ENCODE measurements at places on chromosomes 5 and 9. TPM values are rescaled to one million over a fixed set of nuclear protein-coding genes. Genes with fewer than 3 reads are reported as not detected.

GRCh38 chr9:104227108-104227507, 133.0 kb downstream of the SMC2 start:
- DNase-seq, result no peak

DNA sequence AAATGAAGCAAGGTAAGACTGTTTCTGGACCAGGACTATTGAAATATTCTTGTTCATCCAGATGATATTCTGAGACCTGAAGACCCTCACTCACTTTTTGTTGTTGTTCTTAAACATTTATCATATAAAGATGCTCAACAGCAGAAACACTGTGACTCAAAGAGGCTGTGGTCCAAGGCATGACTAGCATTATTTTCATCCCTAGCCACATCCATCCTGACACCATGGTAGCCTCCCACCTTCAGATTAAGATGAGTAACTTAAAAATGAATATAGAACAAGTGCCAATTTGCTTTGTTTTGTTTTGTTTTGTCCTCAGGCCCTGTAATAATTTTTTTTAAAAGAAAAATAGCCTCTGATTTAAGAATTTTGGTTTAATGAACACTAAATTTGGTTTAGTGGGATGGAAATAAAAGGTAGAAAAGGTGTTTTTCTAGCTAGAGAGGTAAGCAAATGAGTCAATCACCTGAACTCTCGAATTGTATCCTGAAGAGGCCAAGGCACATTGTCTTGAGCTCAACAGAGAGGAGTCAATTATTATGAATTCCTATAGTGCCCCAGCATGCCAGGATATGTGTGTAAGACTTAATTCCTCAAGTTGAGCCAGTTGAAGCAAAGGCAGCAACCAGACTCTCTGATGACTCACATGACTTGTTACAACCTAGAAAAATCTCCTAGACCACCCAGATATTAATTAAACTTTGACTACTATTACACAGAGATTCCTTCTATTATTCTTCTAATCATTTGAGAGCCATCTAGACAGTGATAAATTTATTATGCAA, 380.1 kb upstream of the TUSC1 start:
- no peak for DNase-seq

DNA sequence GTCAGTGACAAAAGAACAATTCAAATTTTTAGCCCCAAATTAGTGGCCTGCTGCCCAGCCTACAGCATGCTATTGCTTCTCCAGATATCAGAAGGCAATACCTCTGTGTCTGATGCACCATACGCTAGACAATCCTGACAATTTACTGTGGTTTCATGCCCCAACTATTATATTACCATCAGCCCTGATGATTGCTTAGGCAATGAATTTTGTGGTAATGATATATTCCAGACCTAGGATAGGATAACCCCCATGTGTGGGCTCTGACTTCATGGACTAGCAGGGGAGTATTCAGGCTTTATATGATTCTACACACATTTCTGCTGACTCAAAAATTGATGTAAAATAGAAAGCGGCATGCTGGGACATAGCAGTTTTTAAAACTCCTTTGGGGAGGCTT, 168.7 kb upstream of the FST start:
- no peak for DNase-seq

DNA sequence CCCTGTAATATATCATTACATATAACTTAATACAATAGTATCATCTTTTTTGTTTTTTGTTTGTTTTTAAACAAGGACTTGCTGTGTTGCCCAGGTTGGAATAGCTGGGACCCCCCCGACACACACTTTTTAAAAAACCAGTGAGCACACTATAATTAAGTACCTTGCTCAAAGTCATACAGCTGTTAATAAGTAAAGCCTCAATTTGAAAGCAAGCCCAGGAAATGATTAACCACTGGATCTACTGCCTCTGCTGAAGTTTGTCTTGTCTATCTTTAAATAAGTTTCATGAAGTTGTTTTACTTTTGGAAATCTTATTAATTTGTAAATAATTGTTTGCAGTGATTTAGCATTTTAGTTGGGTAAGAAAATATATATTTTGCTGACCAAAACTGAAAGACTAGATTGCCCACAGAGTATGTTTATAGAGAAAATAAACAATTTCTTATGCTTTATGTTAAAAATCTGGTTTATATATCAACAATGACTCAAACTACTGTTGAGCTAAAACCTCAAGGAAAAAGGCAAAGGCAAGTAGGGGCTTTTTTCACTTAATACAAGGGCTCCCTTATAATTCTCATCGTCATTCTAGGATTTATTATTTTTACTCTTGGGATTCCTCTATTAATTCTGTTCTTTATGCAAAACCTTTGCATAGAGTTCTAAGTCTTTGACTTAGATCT, 5.8 kb upstream of the CARNMT1 start:
- DNase-seq, result no peak

DNA sequence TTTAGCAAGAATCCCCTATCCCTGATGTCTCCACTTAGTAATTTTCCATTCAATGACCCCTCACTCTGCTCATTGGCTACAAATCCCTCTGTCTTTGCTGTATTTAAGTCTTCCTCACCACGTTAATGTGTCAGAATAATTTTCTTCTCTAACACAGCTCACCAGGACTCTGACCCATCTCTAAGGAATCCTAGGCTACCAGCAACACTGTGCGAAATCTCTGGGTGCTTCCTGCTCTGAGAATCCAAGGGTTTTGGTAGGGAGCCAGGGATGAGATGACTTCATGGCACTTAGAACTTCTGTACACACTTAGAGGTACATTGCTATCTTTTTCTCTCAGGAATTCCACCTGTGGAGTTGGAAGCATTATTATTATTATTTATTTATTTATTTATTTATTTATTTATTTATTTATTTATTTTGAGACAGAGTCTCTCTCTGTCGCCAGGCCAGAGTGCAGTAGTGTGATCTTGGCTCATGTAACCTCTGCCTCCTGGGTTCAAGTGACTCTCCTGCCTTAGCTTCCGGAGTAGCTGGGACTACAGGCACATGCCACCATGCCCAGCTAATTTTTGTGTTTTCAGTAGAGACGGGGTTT, 53.5 kb downstream of the FOXI1 start:
- no peak for DNase-seq

DNA sequence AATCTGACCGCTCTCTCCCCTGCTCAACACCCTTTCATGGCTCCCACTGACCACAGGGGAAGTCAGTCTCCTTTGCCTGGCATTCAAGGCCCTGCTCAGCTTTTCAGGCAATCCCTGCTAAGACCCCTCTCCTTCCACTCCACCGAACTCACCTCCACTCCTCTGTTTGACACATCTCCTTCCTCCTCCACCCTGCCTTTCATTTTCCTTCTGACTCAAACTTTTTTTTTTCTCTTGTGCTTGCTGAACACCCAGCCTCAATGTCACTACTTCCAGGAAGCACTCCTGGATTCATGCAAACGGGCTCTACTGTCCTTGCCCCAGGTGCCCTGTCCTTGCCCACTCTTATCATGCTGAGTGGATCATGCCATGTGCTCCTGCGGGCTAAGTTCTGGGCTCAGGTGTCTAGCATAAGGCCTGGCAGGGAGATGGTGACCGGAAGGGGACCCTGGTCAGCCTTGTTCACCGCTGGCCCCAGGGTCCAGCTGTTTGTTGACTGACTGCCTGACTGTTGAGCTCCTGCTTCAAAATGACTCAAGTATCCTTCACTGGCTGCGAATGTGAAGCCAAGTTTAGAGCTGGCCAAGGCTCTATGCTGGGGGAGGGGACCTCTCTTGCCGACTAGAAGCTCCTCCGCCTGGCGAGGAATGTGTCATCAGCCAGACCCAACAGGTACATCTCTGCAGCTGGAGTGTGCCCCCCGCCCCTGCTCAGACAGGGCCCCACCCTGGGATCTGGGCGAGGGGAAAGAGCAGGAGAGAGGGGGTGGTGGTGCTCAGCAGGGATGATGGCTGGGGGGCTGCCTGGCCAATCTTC, 6.2 kb downstream of the NR5A1 start:
- no peak for DNase-seq

GRCh38 chr5:113232667-113233066, 202.1 kb downstream of the TSSK1B start:
- DNase-seq, result no peak

DNA sequence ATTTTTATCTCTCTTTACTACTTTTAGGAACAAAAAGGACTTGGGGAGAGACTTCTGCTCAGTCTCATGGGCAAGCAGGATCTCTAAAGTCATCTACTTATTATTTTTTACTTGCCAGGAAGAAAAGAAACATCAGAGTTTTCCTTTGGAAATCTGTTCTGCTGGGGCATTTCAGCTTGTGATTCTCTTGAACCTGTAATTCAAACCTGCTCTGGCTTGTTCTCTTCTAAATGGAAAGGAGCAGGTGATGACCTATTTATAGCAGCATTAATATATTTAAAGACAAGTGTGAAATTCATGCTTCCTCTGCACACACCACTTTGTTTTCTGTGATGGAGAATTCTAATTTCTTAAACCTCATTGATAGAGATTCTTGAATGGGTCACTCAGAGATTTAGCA, 2.0 kb downstream of the ADCY2 start:
- DNase-seq, result no peak

GRCh38 chr9:72648324-72649126, 127.1 kb downstream of the TMC1 start:
- no peak for DNase-seq

GRCh38 chr9:136668983-136669790, 6.5 kb downstream of the EGFL7 start:
- DNase-seq, result no peak

GRCh38 chr9:91727316-91727861, 222.6 kb downstream of the ROR2 start:
- DNase-seq, result no peak

- DNase-seq, result no peak
Observed at GRCh38 chr5:74332682-74333081, 307.8 kb downstream of the ENC1 start.

DNA sequence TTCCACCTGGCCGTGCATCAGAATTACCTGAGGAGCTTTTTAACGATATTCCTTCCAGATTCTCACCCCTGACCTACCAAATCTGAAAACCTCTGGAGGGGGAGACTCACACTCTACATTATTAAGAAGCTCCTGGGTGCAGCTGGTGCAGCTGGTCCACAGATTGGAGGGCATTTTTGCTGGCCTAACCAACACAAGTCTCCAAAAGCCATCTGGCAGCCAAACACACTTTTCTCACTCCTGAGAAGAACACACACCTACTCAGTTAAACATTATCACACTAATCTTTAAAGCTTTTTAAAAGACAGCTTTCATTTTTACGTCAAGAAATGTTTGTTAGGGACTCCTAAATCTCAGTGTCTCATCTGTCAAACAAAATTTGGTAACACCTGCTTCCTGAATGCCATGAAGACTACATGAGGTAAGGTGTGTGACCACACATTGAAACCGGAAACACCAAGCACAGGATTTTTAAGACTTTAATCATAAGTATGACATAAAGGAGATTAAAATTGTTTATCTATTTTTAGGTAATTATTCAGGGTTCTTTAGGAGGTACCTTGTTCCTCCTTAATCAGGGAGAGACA, 14.2 kb upstream of the PTPN3 start:
- no peak for DNase-seq

- no peak for DNase-seq
Observed at GRCh38 chr5:126108470-126108869, 314.7 kb upstream of the GRAMD2B start.

DNA sequence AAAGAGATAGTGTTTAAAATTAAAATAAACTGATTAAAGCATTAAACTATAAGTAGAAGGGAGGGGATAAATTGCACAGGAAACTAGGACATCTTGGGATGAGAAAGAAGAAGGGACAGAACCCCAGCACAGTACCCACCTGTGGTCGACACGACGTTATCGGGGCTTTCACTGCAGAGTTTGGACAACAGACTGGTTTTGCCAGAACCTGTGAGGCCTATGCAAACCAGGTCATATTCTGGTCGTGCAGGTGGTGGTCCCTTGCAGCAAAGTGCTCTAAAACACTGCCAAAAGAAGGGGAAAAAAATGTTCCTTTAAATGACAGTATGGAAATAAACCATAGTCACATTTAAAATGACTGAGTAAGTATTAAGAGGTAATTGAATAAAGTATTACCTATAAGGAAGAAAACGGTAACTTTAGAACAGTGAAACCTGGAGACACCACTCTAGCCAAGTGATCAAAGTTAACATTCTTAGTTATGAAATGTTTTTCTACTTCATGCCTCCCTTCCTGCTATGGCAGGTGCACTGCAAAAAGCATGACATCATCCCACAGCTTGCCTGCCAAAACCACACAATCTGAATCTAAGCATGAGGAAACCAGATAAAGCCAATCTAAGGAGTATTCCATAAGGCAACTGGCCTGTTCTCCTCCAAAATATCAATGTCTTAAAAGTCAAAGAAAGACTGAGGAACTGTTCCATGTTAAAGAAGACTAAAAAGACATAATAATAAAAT, 138.6 kb downstream of the ARL15 start:
- DNase-seq, result no peak

DNA sequence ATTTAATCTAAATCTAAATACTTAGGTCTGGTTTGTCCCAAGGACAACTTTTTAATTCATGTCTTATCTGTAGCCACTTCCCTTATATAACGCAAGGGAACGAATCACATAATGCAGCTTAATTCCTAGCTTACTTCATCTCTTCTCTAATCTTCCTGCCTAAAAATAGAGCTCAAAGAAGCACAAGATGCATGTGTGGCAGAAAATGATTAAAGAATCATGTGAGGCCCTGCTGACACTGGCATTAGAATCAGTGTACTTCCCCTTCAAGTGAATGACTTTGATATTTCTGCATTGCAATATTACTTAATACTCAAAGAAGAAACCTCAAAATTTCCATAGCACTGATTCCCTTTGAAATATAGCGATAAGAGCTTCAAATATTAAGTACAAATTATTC, 317.9 kb upstream of the FTMT start:
- no peak for DNase-seq

DNA sequence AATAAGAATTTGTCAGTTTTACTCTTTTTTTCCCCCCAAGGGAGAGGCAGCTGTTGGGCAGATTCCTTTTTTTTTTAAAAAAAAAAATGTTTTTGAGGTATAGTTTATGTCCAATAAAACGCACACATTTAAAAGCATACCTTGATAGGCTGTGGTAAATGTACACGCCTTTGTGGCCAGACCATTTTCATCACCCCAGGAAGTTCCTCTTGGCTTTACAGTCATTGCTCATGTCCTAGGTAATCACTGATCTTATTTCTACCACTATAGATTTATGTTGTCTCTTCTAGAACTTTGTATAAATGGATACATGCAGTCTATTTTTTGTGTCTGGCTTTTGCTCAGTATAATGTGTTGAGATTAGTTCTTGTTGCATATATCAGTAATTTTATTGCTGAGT, 9.8 kb downstream of the SUB1 start:
- DNase-seq, result no peak

GRCh38 chr9:134641990-134642384, 384 bp downstream of the COL5A1 start:
- DNase-seq, result no peak

GRCh38 chr9:126549246-126550006, 64.3 kb upstream of the LMX1B start:
- no peak for DNase-seq

PDE6A gene
- total RNA-seq, result not detected

DBH gene
- not detected for total RNA-seq

CHMP5 gene
- 56.7 TPM for total RNA-seq

TAF11L10 gene
- not detected for total RNA-seq

OGN gene
- 114 TPM for total RNA-seq

GMCL2 gene
- total RNA-seq, result not detected
